ENCODE measurements at places on chromosomes 12 and 14.
A peak's percentile ranks its signal among the peaks of the same experiment; 100 is the strongest.

GRCh38 chr14:66624336-66624937 lies 116.5 kb downstream of the GPHN start:
- DNase-seq: peak; percentile 44

DNA sequence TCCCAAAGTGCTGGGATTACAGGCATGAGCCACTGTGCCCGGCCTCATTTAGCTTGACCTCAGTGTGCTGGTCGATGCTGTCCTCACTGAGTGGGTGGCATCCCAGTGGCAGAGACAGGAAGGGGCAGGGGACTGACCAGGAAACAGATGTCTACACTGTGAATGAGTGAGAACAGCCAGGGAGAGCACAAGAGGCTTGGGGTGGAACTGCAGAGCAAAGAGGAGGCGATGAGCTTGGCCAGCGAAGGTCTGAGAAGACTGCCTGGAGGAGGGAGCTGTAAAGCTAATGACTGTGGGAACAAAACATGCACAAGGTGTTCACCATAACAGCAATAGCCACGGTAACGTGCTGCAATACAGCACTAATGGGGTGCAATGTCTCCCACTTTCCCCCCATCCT lies 57.2 kb upstream of the BEGAIN start:
- no peak for DNase-seq

DNA sequence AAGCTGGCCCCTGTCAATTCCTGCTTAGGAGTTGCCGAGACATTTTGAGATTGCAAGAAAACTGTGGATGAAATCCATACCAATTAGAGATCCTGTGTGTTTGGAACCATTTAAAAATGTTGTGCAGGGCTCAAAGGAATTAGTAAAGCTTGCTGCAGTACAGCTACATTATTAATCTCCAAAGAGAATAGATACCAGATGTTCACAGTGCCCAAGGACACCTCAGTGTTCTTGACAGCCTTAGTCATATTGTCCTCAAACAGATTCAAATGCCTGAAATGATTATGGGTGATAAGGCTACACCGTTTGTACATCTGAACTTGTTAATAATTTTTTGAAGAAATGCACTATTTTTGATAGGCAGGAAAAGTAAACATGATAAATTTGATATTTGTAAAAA lies 164.6 kb downstream of the MSRB3 start:
- no peak for DNase-seq

DNA sequence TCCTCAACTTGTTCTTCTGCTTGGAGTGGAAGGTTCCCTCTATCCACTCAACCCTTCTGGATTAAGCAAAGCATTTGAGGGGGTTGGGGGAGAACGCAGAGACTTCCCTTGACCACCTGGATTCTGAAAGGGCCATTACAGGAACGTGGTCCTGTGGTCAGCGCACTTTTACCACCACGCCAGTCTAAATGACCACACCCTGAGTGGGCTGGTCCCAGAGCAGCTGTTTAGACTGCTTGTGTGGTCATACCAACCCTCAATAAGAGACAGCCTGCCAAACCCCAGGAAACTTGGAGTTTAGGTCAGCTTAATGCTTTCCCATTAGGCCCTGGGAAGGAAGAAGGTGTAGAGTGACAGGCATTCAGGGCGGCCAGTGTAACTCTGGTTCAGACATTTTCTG lies 165.5 kb upstream of the ATP2B1 start:
- DNase-seq: no peak

- DNase-seq: no peak
Observed at GRCh38 chr14:63229330-63230059, 25.3 kb downstream of the RHOJ start.

- DNase-seq: no peak
Observed at GRCh38 chr12:63085120-63085519, 65.9 kb downstream of the AVPR1A start.

DNA sequence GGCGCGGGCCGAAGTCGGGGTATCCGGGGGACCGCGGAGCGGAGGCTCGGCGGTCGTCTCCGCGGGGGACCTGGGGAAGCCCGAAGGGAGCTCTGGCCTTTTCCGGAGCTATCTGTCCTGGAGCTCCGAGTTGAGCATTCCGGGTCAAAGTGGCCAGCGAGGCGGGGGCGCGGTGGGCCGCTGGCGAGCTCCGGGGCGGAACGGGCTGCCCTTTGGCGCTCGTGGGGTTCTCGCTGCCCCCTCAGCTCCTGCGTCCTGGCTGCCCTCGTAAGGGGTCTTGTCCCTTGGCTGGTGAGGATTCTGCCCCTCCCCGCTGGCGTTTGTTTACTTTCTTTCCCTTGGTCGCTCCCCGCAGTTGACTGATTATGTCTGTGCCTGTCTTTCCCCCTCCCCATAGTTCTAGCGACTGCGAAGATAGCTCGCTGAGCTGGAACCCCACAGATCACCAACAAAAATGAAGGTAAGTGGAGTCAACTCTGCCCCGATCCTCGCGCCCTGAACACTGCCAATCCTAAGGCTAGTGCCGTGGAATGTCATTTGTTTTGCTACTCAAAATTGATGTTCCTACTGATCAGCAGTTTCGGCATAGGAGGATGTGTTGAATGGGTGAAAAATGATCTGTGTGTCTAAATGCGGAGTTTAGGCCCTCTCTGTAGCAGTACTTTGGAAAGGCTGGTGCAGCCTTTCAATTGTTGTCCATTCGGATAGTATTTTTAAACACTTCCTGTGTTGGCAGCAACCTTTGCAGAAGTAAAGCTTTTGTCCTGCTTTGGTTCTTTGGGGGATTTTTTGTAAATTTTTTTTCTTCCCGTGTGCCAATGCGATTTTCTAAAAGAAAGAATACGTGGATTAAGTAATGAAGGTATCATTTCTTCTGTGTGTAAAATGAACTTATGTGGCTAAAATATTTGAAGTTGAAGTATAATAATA lies 1.3 kb downstream of the ARID4A start:
- DNase-seq: no peak

DNA sequence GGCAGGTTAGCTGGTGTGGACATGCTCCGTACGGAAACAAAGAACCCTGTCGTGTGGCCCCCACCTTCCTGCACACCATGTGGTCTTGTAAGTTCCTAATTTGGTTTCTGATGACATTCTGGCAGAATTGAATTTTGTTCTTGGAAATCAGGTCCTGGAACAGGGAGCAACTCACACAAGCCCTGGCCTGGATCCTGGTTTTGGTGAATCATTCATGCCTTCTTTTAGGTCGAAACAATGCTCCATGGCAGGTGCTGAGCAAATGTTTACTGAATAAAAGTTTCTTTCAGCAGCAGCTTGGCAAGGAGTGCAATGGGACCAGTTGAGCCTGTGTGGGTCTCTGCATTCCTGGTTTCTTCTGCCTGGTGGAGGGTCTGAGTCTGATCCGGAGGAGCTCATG lies 978.4 kb downstream of the BCL11B start:
- DNase-seq: no peak

DNA sequence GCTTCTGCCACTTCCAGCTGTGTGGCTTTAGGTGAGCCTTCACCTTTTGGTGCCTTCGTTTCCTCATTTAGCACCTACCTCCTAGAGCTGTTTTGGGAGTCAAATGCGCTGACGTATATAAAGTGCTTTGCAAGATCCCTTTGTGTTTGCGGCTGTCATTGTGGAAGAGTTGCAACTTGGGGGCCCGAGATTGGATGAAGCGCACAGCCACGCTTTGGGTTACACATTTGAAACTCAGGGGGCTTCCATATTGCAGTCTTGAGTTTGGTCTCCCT lies 636 bp upstream of the ARL6IP4 start:
- DNase-seq: no peak

- DNase-seq: no peak
Observed at GRCh38 chr12:45112306-45112705, 61.4 kb upstream of the DBX2 start.

- DNase-seq: no peak
Observed at GRCh38 chr12:101074940-101075680, 134.9 kb downstream of the SLC5A8 start.

- no peak for DNase-seq
Observed at GRCh38 chr14:75307700-75308379, 29.2 kb downstream of the FOS start.

GRCh38 chr12:59119676-59120075 lies 199.4 kb upstream of the LRIG3 start:
- DNase-seq: no peak

GRCh38 chr12:130224613-130225012 lies 62.3 kb downstream of the FZD10 start:
- no peak for DNase-seq

DNA sequence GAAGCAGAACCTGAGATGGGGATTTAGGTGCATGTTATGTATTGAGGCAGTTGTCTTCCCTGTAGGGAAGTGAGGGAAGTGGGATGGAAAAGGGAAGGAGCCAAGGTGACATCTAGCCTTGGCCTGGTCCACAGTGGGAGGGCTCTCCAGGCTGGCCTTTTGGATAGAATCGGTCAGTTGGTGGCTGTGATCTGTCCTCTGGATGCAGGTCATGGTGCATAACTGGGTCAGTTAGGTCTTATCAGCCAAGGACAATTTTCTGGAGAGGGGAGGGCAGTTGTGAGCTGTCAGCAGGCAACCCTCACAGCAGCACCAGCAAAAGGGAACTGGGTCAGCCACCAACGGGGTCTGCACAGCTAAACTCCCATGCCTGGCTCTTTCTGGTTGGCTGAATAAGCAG lies 9.6 kb downstream of the SERPINA12 start:
- no peak for DNase-seq

- DNase-seq: no peak
Observed at GRCh38 chr14:32734261-32734660, 204.4 kb upstream of the NPAS3 start.

DNA sequence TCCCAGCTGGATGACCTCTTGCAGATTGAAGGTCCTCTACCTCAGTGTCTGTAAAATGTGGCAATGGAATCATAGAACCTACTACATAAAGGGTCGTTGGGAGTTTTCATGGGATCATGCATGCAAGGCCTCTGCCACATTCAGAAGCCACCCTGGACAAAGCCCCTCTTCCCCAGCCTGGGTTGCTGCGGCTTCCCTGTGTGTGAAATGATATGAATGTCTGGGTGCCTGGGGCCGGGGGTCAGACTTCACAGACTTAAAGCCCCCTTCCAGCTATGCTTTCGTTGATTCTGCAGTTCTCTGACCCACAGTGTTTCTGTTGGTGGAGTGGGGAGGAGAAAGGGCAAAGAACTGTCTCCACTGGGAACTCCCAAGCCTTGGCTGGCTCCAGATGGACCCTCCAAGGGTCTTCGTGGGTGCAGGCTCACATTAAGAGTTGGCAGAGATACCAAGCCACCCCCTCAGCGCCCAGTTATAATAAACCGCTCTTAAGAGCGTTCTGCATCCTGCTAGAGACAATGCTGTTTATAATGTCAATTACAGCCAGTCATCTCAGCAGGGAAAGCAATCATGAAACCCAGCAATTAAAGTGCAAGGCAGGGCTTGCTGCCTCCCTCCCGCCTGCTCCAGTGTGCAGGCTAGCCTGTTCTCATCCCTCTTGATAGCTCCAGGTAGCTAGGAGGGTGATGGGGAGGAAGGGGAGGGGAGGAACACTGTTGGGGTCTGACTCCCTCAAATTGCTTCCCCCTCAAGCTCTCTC lies 210.9 kb upstream of the FKBP4 start:
- no peak for DNase-seq

DNA sequence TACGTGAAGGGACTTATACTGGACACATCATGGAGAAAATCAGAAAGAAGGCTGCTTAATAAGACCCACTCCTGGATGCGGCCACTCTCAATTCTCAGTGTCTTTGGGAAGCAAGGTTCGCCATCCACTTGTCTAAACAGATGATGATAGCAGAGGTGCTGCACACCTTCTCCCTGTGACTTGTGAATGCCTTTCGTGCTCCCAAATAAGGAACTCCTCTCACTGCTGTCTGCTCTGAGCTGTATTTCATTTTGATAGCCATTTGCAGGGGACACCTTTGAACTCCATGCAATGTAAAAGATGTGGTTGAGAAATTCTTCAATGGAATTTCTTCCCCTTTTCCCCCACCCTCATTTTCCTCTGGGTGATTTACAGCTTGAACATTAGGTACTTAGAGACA lies 11.6 kb downstream of the RMST start:
- no peak for DNase-seq

- DNase-seq: no peak
Observed at GRCh38 chr12:51132693-51133092, 40.2 kb downstream of the TFCP2 start.

GRCh38 chr12:96152164-96152563 lies 42.0 kb upstream of the ELK3 start:
- no peak for DNase-seq

- DNase-seq: no peak
Observed at GRCh38 chr12:94768398-94769046, 118.2 kb upstream of the TMCC3 start.

GRCh38 chr12:105014603-105015002 lies 28.5 kb downstream of the NOPCHAP1 start:
- no peak for DNase-seq

- DNase-seq: peak; percentile 58
Observed at GRCh38 chr12:12837025-12837812, 24.1 kb downstream of the DDX47 start.

GRCh38 chr12:77741974-77742517 lies 88.6 kb upstream of the NAV3 start:
- no peak for DNase-seq

DNA sequence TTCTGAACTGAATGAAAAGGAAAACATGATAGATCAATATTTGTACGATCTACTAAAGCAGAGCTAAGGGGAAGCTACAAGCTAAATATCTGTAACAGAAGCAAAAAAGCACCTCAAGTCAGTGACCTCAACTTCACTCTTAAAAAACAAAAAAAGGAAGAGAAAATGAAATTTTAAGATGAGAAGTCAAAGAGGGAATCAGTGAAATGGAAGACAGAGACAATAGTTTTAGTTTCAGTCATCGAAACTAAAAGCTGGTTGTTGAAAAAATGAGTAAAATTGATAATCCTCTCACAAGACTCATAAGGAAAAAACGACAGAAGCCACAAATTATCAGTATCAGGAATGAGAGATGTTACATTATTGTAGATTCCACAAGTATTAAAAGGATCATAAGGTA lies 11.9 kb upstream of the SLC2A13 start:
- no peak for DNase-seq

- DNase-seq: no peak
Observed at GRCh38 chr12:113478351-113479011, 6.8 kb upstream of the LHX5 start.

GRCh38 chr12:119479121-119479561 lies 114.4 kb upstream of the TMEM233 start:
- DNase-seq: no peak

All from HFF-Myc (cell line).